GM23248 (cell line): ENCODE measurements at places on chromosomes 5 and 9. TPM values are rescaled to one million over a fixed set of nuclear protein-coding genes. Genes with fewer than 3 reads are reported as not detected.

- no peak for DNase-seq
Measured at GRCh38 chr5:144042156-144042555, 128.3 kb downstream of the YIPF5 start.

DNA sequence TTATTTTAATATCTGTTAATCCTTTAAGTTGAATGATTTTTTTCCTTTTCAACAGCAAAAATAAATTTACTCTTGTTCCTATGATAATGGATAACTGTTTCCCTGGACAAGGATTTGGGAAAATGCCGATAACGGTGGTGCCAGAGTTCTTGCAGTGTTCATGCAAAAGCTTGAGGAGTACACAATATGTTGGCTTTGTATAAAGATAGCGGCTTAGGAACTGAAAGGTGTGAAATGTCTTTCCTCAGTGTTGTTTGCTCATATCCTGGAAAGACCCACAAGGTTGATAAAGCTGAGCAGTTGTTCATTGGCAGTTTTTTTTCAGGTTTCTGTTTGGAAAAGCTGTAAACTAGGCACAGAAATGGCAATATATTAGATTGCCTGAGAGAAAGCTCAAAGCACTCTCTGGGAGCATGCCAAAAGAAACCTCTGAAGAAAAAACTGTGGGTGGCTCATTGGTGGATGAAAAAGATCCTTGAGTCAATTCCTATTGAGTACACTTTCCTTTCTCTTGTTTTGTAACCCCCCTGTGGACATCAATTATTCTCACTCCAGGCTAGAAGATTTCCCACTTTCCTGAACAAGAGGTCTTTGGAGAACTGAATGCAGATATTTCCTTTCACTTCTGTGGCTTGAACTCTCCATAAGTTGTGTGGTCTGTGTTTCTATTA is 117.2 kb upstream of the RGMB start:
- peak; percentile 42 for DNase-seq

GRCh38 chr5:95669540-95669939 is 13.3 kb downstream of the SPATA9 start:
- peak; percentile 89 for DNase-seq

DNA sequence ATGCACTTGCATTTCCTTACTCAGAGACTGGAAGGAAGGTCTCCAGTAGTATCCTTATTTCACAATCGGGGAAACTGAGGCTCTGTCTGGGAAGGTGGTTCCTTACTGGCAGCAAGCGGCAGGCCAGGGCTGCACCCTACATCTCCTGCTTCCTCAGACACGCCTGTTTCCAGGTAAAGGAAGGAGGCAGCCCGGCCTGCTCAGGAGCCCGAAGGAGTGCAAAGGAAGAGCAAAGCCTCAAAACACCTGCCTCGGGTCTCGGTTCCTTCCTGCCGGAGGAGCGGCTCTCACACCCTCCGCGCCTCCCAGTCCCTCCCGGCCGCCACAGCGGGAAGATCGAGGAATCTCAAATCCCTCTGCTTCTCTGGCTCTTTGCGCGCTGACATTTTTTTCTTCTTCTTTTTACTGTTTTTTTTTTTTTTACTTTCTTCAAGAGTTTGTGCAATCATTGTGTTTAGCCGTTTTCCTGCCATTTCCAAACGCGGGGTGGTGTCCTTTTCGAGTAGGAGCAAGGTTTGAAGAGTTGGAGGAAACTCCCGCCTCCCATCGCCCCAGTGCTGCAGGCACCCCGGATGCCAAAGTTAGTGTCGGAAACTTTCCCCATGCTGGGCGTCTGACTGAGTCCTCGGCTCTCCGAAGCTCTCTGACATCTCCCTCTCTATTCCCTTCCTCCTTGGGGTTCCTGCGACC is 1.0 kb downstream of the GGTA1 start:
- DNase-seq, result peak; percentile 76

GRCh38 chr9:121735793-121736770 is 84.6 kb downstream of the DAB2IP start:
- DNase-seq, result peak; percentile 61

- DNase-seq, result peak; percentile 89
Measured at GRCh38 chr9:35341585-35341984, 148.3 kb upstream of the RUSC2 start.

GRCh38 chr5:73633060-73633459 is 7.1 kb downstream of the ARHGEF28 start:
- DNase-seq, result no peak

- peak; percentile 50 for DNase-seq
Measured at GRCh38 chr5:77360381-77360780, 131.7 kb downstream of the WDR41 start.

DNA sequence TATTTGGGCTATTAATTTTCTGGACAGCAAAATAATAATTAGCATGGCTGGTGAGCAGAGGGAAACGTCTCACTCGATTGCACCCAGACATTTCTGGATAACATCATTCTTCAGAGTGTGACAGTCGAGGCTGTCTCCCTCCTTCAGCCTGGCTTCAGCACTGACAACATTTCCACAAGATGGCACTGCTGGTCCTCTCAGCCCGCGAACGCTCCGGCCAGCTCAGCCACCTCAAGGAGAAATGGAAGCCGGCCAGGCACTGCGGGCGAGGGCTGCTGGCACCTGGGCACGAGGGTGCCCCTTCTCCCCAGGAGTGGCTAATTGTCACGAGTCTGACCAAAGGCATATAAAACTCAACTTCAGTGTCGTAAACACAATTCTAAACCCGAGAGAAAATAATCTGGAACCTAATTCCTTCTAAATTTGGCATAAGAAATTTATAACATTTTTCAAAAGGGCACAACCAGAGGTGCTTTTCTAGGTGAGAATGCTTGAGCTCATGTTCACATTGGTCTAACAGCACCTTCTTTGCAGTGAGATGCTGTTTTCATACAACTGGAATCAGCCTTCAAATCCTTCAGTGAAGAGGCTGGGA is 65.9 kb downstream of the DAP start:
- DNase-seq, result peak; percentile 90

GRCh38 chr9:911005-911404 is 65.5 kb upstream of the DMRT3 start:
- no peak for DNase-seq

DNA sequence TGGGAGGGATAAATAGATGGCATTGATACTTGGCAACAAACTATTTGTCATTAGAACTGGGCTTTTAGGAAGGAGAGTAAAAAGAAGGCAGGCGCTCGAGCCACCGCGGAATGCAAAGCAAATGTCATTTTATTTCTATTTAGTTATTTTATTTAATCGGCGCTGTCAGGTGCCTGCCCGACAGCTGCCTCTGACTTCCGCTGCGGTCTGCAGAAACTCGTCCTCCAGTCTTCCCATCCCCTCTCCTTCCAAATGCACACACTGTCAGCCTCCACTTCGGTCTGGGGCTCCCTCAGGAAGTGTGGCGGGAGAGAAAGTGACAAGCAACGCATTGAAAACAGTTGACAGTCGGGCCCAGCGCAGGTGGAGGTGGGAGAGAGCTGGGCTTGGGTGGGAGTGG is 29.3 kb downstream of the ASS1 start:
- no peak for DNase-seq

GRCh38 chr5:123098767-123099513 is 9.9 kb downstream of the PRDM6 start:
- DNase-seq, result no peak

GRCh38 chr9:108443741-108444140 is 412.0 kb downstream of the ACTL7B start:
- DNase-seq, result peak; percentile 88

DNA sequence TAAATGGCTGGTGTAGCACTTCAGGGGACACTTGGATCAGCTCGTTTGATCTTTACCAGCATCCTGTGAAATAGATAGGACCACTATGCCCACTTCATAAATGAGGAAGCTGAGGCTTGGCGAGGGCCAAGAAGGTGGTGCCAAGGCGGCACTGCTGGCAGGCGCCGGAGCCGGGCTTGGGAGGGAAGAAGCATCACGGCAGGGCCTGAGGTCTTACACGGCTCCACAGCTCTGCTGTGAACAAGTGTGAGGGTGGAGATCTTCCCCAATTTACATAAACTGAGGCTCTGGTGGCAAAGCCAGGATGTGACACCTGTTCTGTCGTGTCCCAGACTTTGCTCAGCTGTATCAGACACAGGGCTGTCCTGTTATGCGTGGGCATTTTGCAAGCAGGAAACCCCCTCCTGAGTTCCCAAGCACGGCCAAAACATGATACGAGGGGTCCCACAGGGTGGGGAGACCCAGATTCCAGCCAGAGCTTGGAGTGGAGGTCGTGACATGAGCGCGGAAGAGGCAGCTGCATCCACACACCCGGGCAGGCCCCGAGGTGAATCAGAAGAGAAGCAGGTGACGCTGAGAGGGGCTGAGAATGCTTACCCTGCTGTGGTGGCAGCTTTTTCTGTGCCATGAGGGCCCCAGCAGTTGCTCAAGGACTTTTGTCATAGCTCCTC is 117.5 kb upstream of the BOD1 start:
- no peak for DNase-seq

DNA sequence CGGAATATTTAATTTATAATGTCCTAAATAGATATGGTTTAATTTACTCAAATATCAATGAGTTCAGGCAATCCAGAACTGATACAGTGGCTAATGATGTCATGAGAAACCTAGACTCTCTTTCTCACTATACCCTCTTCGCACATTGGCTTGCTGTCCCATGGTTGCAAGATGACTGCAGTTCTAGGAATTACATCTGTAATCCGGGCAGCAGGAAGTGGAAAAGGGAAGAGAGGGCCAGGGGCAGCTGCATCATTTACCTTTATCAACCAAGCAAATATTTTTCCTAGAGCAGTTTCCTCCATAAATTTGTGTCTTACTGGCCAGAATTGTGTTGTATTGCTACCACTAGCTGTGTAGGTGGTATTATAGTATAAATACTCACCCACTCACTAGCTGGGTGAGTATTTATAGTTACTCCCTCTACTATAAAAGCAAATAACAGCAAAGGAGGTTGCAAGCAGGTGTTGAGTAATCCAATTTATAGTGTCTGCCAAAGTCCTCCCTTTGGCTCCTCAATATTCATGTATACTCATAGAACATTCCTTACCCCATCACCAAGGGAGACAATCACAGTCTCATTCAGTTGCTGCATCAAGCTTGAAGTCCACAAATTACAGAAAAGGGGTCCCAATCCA is 168.8 kb downstream of the DROSHA start:
- peak; percentile 82 for DNase-seq

GRCh38 chr5:31036411-31036810 is 157.1 kb upstream of the CDH6 start:
- peak; percentile 49 for DNase-seq

GRCh38 chr9:21813575-21814473 is 11.4 kb downstream of the MTAP start:
- peak; percentile 87 for DNase-seq

DNA sequence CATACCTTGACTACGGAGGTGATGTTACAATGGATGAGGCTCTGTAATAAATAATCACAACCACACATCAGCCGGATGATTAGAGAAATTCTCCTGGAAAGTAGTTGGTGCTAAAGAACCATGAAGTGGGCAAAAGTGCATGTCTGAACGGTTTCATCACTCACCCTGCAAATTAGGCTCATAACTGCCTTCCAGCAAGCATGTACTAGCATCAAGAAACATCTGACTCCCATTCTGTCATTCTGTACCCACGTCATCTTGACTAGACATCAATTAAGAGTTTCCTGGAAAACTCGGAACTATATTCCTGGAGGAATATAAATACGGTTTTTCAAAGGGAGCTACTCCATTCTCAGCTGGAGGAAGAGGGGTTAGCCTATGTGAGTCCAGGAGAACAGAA is 52.2 kb downstream of the HSD17B3 start:
- no peak for DNase-seq

- DNase-seq, result no peak
Measured at GRCh38 chr5:111282798-111283197, 58.6 kb downstream of the CAMK4 start.

DNA sequence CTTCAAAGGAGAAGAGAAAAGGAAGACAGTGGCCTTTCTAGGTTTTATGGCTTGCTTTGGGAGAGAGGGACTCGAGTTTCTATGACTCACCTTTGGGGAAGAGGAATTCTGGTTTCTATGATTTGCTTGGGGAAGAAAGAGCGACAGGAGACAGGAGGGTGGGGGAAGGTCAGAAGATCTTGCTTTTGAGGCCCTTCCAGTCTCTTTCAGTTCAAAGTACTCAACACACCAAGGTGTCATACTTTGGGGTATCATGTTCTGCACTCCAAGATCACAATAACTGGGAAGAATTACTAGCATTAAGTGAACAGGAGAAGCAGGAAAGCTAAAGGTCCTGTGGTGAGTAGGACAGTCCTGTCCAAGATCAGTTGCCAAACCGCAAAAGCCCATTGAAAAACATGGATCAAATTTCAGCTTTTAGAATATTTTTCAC is 324.5 kb downstream of the ARHGEF28 start:
- DNase-seq, result peak; percentile 49

DNA sequence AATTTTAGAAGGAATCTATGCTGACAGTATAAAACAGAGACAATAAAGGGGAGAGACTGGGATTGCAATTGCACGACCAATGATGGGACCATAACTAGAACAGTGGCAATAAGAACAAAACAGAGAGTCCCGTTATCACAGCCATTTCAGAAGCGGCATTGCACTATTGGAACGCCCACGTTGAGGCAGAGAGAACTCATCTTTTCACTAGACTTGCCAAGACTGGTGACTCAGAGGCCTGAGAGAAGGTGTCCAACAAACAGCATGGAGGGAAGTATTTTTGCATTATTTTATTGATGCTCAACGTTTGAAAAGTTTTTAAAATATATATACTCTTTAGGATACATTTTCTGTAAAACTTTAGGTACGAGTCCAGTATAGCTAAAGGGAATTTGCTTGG is 737.7 kb downstream of the TLE1 start:
- DNase-seq, result peak; percentile 69

DNA sequence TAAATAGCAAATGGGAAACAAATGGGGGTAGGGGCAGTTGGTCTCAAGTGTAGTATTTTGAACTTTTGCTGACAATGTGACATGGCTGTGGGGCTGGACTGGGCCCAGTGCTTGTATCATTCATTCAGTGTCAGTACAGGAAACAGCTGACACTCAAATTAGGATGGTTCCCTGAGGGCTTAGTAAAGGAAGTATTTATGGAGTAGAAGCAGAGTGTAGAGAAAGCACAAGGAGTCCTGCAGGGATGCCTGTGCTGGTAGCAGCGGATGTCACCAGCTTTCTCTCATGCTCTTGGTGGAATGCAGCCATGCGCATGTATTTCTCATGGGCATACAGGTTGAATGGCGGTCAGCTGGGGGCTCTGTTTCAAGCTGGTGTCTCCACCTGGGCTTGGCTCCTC is 72.9 kb upstream of the SLC44A1 start:
- no peak for DNase-seq

GRCh38 chr9:97237951-97238889 is 69.2 kb upstream of the CCDC180 start:
- peak; percentile 87 for DNase-seq

GRCh38 chr5:176674799-176675198 is 27.5 kb downstream of the TSPAN17 start:
- DNase-seq, result no peak

GRCh38 chr9:135830496-135830895 is 76.8 kb downstream of the CAMSAP1 start:
- no peak for DNase-seq

PGGT1B gene
- polyA plus RNA-seq, result 13.7 and 17.8 TPM in 2 replicates

LRRTM2 gene
- polyA plus RNA-seq, result 0.22 and 0.71 TPM in 2 replicates

ARAP3 gene
- 2.2 TPM in 2 replicates for polyA plus RNA-seq

INSL4 gene
- polyA plus RNA-seq, result not detected in 2 replicates

SLC25A51 gene
- 16.0 and 17.7 TPM in 2 replicates for polyA plus RNA-seq

CDH9 gene
- polyA plus RNA-seq, result not detected in 2 replicates

CKMT2 gene
- not detected in 2 replicates for polyA plus RNA-seq
